Lower leg skin (tissue), 4 donors: ENCODE measurements at places on chromosomes 12 and 14. TPM values are rescaled to one million over a fixed set of nuclear protein-coding genes. Genes with fewer than 3 reads are reported as not detected.

- DNase-seq = no peak
These were observed 214.9 kb downstream of the ZFP36L1 start for GRCh38 chr14:68577802-68578541.

Gene KLRD1
- 1.9 TPM for total RNA-seq

Gene TIMELESS
- total RNA-seq = 2.9 TPM

Gene POTEG
- total RNA-seq = 0.23 TPM

DNA sequence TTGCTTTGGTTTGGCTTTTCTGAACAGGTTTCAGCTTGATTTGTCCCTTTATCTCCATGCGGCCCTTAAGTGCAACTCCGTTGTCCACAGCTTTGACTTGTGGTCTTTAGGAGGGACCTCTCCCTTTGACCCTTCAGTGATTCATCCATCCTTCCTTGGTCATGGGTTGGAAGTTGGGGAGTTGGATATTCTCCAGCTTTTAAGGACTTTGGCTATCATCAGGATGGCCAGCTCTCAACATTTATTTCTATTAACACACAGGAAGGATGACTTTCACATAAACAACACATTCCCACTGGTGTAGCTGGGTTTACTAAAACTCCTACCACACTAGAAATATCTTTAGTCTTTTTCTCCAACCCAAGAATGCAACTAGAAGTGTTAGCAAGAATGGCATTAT, 50.9 kb upstream of the E2F7 start:
- DNase-seq = no peak

DNA sequence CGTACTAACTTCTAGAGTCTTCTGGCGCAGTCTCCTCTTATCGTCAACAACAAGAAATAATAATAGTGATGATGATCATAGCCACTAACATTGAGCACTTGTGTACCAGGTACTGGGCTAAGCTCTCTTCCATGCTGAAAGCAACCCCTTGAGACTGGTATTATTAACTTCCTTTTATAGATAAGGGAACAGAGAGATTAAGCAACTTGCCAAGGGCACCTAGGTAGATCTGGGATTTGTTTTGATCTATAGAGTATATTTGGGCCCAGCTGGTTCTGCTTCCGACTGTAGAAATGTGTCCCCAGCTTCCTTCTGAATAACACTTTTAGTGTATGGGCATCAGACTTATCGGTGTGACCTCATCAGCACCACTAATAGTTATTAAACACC, 1.1 kb upstream of the ZNF219 start:
- DNase-seq = no peak

DNA sequence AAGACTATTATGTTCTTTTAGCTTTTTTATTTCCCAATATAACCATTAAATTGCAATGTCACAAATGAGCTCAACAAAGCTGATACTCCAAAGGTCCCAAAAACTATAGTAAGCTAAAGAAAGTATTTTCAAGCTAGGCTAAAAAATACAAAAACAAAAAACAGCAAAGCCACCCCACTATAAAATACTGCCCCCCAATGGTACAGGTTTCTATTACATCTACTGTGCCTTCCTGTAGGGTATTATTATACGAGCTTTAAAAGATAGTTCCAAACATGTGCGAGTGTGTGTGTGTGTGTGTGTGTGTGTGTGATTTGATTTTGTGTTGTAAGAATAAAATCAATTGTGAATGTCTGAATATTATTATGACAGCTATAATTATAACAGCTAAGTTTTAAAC, 1.1 kb downstream of the IFNG start:
- DNase-seq = no peak

- peak; percentile 93 for DNase-seq
These were observed 2.6 kb downstream of the BMP4 start for GRCh38 chr14:53953828-53954550.

DNA sequence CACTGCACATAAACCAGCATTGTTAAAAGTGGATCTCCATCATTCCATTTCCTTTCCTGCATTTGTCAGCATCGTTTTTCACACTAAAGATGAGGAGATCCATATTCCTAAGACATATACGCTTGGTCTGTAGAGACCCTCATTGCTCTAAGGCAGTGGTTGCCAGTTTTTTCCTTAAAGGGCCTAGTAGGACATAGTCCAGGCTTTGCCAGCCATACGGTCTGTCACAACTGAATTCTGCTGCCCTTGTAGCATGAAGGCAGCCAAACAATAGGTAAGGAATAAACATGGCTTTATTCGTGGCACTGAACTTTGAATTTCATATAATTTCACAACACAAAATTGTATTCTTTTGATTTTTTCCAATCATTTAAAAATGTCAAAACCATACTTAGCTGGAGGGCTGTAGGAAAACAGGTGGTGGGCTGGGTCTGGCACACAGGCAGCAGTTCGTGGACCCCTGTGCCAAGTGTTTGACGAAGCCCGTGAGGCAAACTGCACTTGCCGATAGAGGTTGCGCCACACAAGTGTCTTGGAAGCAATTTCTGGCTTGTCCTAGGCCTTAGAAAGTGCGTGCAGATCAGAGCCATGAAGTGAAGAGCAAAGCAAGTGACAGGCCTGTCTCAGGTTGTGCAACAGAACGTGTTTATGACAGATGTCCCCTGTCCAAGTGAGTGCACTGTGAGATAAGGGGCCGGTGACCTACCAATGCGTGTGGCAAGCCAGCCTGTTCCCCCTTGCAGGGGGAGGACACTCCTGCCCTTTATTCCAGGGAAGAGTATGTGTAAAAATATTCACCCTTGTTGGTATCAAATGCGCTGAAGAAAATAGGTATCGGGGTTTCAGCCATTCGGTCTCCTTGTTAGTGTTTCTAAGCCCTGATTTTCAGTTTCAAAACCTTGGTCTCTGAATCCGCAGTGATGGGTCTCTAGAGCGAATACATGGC, 916 bp upstream of the CHPT1 start:
- DNase-seq = peak; percentile 66

- DNase-seq = no peak
These were observed 30.2 kb upstream of the FRS2 start for GRCh38 chr12:69440016-69440415.

DNA sequence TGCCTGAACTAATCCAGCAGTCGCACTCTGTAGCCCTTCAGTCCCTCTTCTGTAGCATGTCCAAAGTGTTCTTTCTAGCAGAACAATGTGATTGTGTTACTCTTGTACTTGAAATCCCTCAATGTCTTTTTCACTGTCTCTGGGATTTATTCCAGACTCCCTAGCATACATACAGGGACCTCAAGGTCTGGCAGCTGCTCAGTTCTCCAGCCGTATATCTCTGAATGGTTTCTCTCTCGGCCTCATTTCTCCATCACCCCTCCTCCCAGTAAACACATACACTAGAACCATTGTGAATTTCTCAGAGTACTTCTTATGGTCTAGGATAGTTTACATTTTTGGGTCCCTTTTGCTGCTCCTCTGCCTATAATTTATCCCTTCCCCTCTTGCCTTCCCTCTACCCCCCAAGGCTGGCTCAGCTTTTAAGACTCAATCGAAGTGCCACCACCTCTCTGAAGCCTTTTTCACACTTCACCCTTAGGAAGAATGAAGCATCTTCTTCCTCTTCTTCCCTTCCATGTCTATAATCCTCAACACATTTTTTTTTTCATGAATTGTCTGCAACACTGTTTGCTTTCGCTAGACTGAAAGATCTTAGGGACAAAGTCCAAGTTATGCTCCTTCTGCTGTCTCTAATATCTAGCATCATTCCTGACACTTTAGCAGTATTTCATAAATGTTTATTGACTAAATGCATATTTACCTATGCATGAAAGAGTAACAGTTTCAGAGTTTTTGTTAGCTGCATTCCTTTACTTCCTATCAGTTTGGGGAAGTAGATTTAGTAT, 446.1 kb downstream of the ZFP36L1 start:
- DNase-seq = no peak

DNA sequence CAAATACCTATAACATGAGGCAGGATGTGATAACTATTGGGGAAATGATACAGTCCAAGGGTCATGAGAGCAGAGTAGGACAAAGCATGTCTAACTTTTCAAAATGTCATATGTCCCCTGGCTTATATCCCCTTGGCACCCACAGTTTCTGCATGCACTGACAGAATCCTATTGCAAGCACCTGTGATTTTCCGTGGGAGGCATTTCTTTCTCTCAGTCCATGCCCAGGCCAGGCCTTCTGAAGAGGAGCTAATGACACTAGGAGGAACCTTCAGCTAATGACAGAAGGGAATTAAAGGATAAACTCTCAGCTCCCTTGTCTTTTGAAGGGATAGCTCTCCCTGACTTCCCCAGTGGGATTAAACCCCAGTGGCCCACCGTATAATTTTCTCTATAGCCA, 249.2 kb downstream of the TTC6 start:
- DNase-seq = no peak

GRCh38 chr12:16675438-16675837, 69.5 kb upstream of the LMO3 start:
- no peak for DNase-seq

GRCh38 chr14:88983755-88984154, 159.3 kb downstream of the TTC8 start:
- no peak for DNase-seq

Gene CLEC7A
- 6.5 TPM for total RNA-seq

- no peak for DNase-seq
These were observed 40.8 kb downstream of the DUSP16 start for GRCh38 chr12:12521888-12522287.

GRCh38 chr12:39713552-39713951, 93.9 kb upstream of the ABCD2 start:
- no peak for DNase-seq

DNA sequence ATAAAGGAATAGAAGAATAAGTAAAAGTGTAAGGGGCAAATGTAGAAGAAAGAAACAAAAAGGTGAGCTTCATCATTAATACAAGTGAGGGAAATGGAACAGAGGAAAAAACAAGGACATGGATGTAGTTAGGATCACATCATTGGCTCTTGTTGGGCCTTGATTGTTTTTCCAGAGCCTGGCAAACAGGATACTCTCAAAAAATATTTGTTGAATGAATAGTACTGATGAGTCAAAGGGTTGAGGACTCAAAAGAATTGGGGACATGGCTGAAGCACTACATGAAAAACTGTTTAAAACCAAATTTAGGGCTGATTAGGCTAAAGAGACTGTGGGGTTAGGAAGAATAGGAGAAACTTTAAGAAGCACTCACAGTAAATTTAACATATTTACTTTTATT, 11.4 kb upstream of the SRP54 start:
- DNase-seq = no peak

Gene SUDS3
- 53.1 TPM for total RNA-seq

Gene HOXC5
- total RNA-seq = 0.97 TPM

- no peak for DNase-seq
These were observed 85.7 kb downstream of the PAPOLA start for GRCh38 chr14:96587823-96588385.

GRCh38 chr12:128033473-128033872, 233.5 kb upstream of the TMEM132C start:
- no peak for DNase-seq

DNA sequence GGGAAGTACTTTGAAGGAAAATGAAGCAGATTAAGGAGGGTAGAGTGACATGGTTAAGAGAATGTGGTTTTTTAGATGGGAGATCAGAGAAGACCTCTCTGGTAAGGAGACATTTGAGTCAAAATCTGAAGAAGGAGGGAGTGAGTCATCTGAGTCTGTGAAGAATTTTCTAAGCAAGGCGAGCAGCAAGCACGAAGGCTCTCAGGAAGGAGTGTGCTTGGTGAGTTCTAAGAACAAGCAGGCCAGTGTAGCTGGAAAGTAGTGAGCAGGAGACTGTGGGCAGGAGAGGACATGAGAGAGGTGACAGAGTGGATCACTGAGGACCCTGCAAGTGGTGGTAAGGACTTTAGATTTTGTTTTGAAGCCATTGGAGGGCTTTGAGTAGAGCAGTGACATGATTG, 76.3 kb upstream of the FUT8 start:
- DNase-seq = no peak

DNA sequence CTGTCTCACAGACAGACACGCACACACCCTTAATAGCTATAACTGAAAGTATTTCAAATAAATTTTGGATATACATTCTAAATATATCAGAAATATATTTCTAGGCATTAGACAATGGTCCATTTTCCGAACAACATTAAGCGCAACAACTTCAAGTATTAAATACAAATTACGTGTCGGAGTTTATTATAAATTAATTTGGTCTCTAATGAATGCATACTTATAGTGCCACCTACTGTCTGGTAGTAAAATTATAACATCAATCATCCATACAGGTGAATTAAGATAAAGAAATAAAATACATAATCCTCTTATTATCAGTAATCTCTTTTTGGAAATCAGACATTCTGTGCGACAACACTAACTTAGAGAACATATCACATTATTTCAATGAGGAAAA, 27.2 kb upstream of the CMAS start:
- no peak for DNase-seq

DNA sequence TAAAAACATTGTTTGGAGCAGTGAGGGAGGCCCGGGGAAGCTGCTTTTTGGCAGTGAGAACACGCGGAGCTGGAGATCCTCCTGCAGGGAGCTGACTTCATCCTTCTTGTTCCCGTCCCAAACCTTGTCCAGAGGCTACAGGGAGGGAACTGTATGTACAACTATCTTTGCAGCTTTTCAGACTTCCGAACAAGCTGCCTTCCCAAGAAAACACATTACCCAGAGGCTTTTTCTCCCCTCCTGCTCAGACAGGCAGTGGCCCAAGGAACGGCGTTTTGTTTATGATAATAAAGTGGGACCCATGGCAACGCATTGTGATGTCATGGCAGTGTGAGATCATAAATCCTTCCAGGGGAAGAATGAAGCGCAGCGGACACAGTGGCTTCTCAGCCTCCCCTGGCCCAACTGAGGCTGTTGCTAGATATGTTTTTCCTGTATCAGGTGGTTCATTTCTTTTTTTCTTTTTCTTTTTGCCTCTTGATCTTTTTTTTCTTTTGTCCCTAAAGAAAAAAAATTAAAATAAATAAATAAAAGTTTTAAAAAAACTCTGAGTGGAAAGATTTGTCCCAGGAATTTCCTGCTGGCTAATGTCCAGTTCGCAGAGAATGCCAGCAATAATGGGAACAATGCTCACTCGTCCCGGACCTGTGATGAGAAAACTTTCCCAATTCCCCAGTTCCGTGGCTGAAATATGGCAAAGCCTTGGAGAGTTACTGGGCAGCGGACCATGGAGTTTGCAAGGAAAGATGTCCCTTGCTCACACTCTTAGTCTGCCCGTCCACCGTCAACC, 103.4 kb upstream of the MAP1LC3B2 start:
- peak; percentile 87 for DNase-seq
